ENCODE measurements at places on chromosomes 7 and 10.

GRCh38 chr10:72886621-72887020 is 6.9 kb upstream of the OIT3 start:
- no peak for DNase-seq

- DNase-seq: no peak
These were observed 207.2 kb downstream of the SKAP2 start for GRCh38 chr7:26657206-26657641.

DNA sequence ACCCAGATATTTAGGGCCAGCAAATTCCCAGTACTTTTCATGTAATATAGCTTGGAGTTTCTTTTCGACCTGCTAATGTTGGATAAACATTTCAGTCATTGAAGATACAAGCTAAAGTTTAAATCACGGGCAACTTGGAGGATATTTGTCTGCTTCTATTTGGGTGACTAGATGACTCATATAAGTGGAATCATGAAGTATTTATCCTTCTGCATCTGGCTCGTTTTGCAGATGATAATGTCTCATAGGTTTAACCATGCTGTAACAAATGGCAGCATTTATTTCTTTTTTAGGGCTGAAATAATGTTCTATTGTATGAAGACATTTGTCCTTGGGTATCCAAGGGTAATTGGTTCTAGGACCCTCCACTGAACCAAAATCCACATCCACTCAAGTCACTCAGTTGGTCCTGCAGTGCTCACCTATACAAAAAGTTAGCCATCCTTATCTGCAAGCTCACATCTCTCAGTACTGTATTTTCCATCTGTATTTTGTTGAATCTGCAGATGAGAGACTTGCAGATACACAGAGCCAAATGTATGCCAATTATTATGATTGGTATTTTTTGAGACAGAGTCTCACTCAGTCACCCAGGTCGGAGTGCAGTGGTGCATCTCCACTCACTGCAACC is 187.2 kb upstream of the CSTF2T start:
- DNase-seq: no peak

- DNase-seq: no peak
These were observed 75.5 kb downstream of the LRMDA start for GRCh38 chr10:75506930-75507329.

DNA sequence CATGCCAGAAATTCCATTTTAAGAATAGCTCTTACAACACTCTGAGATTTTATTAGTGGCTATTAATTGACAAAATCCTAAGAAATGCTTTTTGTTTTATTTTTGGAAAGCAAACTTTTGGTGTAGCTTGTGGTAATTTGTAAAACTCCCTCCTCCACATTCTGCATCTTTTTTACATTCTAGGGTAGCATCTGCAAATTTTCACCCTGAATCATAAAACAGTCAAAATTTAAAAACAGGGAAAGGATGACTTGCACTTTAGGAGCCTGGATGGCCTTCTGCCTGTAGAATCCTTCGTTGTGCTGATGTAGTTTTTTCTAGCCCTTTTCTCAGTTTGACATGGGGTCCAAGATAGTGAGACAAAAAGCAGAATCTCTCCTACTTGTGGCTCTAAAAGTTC is 316.1 kb downstream of the ADRA2A start:
- no peak for DNase-seq

DNA sequence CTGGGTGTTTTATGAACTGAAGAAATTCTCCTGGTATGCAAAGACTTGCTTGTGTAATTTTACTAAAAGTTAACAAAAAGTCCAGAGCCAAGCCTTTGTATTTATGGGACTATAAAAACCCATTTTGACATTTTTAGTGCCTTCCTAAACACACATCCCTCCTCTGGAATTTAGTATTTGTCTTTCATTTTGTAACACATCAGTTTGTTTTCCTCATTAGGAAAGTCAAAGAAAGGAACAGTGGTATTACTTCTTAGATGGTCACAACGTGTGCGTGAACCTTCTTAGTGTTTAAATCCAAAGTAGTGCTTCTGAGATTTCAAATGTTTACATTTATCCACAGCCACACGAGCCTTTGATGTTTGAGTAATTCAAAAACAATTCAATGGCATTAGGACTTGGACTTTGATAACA is 103.2 kb upstream of the TMEM106B start:
- no peak for DNase-seq

DNA sequence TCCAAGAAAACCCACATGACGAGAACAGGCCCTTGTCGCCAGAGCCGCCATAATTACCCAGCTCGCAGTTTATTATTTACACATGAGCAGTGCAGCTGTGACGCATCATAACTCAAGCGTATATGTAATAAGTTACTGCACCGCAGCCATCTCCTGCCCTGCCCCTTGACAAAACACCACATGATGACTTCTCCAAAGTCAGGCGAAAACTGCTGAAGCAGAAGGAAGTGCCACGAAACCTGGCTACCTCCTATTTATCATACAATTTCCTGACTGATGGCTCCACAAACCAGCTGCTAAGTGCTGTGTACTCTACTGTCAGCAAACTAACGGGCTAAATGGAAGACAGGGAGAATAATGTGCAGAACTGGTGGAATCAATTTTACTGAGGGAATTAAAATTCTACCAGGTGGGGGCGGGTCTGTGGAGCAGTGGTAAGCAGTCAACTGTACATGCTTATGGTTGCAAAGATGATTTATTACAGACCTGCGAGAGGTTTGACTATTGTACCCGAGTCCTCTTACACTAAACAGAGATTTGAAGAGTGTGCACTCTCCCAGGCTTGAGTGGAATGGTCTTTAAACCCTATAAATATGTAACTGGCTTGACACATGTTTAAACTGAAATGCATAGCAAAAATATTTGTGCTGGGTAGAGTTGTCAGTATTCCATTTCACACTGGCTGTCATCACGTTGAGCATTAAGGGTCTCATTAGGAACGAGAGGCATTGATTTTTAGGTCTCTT is 156.0 kb downstream of the GLI3 start:
- no peak for DNase-seq

DNA sequence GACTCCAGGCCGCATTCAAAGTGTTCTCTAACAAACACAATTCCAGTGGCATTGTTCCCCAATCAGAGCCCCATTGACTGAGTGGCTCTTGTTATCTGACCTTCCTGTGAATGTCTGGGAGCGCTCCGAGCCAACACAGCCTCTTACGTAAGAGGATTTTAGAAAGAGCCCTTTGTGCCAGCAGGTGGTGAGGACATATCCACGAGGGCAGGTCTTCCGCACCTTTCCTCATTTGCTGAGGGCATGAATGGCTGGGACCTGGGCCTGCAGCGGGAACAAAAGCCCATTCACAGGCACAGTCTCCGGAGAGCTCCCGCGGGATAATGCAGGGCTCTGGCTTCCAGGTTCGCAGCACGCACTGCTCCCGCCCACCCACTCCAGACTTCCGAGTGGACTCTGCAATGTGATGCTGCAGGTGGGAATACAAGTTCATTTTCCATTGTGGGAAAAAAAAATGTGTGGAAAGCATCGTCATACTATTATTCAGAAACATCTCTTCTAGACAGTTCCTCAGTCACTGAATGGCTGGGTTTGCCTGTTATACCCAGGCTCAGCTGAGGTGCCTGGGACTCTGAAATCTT is 295.0 kb upstream of the IGFBP3 start:
- no peak for DNase-seq

- DNase-seq: no peak
These were observed 73.0 kb upstream of the CABCOCO1 start for GRCh38 chr10:61589547-61590243.

- no peak for DNase-seq
These were observed 45.1 kb downstream of the RNLS start for GRCh38 chr10:88538048-88538447.

- no peak for DNase-seq
These were observed 118.8 kb downstream of the RSU1 start for GRCh38 chr10:16698461-16698860.

DNA sequence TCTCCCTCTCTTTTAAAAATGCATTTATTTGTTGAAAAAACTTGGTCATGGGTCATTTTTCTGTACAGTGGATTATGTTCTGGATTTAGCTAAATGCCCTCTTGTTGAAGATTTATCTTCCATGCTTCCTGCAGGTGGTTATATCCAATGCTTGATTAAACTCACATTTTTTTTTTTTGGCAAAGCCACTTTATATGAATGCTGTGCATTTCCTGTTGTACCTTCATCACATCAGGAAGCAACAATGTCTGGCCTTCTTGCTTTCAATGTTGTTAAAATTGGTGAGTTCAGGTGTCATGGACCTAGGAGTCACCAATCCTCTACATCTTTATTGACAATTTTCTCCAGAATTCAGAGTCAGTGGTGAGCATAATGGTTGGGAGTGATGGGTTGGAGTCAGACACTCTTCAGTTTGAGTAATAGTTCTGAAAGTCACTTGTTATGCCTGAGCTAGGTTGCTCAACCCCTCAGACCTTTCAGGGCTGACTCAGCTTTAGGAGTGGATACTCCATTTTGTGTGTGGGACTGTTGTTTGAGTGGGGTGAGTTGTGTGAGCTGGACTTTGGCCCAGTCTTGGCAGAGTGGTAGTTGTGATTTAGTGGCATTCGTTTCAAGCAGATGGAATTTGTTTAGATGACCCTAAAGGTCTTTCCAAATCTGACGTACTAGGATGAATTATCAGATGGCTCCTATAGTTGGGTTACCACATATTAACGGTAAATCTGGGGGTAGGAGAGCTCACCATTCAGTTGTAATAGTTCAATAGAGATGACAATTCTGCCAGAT is 213.5 kb upstream of the ZNF32 start:
- no peak for DNase-seq

GRCh38 chr7:54477083-54477482 is 65.1 kb upstream of the VSTM2A start:
- no peak for DNase-seq

DNA sequence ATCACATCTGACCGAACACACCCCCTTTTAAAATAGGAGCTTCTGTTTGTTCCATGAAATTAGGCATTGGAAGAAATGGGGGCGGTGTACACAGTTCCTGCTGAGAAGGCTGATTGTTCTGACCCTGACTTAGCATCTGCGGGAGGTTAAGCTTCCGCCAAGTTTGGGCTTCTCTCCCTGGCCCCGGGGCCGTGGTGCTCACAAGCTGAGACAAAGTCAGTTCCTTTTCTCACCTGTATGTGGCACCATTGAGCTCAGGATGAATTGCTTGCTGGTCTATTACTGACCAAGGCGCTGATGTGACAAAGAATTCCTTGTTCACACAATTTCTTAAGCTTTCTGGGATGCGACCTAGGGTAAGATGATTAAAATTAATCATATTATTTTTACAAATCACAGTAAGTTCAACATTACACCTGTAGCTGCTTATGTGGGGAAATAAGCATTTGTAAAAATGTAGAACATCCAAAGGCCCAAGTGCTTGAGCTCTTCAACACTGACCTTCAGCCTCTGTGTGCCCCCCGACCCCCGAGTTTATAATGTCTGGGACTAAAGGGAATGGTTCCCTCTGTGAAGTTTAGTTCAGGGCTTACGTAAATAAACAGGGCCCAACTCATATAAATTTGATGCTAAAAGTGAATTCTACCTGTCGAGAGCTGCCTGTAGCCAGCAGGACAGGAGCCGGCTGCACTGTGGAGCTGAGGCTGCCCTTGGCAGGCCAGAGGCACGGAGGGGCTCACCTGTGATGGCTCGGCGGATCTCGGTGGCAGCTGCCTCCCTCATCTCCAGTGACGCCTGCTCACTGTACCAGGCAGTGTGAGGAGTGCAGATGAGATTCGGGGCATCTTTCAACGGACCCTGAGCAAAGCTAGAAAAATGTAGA is 50.8 kb downstream of the ZRANB1 start:
- DNase-seq: peak; percentile 41

- no peak for DNase-seq
These were observed 52.3 kb downstream of the HECW1 start for GRCh38 chr7:43164757-43165156.

DNA sequence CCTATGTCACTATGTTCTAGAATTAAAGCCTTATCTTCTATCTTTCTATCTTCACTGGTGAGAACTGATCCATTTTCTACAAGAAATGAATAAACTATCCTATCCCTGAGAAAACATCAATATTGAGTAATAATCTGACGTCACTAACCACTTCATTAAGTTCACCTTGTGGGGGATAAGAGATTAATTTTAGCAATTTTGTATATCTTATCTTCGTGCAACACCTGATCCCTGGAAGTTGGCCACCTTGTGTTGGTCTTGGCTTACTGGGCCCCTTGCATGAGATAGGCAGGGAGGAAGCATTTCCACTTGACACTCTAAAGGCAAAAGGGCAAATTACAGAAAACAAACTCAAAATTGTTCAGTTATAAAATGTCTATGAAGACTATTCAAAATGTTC is 20.1 kb upstream of the OR6B1 start:
- DNase-seq: no peak

DNA sequence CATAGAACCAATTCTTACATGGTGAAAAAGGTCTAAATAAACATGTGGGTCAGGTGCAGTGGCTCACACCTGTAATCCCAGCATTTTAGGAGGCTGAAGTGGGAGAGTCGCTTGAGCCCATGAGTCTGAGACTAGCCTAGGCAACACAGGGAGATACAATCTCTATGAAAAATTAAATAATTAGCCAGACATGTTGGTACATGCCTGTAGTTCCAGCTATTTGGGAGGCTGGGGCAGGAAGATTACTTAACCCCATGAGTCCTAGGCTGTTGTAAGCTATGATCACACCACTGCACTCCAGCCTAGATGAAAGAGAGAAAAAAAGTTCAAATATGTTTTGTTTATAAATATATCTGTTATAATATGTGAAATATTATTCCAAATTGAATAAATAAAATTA is 643.6 kb downstream of the IPMK start:
- DNase-seq: no peak

- DNase-seq: no peak
These were observed 1429.3 kb upstream of the LRRTM3 start for GRCh38 chr10:65496541-65496940.

GRCh38 chr10:129808092-129808983 is 155.7 kb downstream of the EBF3 start:
- no peak for DNase-seq

GRCh38 chr10:70295926-70296325 is 12.1 kb upstream of the NPFFR1 start:
- no peak for DNase-seq

- no peak for DNase-seq
These were observed 31.9 kb downstream of the PALD1 start for GRCh38 chr10:70510453-70510852.

DNA sequence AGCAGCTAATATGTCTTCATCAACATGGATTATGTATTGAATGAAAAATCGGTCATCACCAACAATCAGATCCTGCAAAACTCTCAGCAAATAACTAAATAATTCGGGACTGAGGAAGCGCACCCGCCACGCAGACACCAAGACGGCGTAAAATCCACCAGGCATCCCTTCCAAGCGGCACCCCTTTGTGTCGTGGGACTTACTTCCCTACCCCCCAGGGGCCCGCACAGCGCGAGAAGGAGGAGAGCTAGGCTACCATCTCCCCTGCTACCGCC is 721 bp downstream of the ARL3 start:
- peak; percentile 67 for DNase-seq

- DNase-seq: peak; percentile 73
These were observed 187.1 kb downstream of the FAM107B start for GRCh38 chr10:14587540-14588083.

- no peak for DNase-seq
These were observed 47.7 kb upstream of the SFMBT2 start for GRCh38 chr10:7458556-7458955.
